Bronchial epithelial cell (primary cell): ENCODE measurements at places on chromosomes 4 and X.

DNA sequence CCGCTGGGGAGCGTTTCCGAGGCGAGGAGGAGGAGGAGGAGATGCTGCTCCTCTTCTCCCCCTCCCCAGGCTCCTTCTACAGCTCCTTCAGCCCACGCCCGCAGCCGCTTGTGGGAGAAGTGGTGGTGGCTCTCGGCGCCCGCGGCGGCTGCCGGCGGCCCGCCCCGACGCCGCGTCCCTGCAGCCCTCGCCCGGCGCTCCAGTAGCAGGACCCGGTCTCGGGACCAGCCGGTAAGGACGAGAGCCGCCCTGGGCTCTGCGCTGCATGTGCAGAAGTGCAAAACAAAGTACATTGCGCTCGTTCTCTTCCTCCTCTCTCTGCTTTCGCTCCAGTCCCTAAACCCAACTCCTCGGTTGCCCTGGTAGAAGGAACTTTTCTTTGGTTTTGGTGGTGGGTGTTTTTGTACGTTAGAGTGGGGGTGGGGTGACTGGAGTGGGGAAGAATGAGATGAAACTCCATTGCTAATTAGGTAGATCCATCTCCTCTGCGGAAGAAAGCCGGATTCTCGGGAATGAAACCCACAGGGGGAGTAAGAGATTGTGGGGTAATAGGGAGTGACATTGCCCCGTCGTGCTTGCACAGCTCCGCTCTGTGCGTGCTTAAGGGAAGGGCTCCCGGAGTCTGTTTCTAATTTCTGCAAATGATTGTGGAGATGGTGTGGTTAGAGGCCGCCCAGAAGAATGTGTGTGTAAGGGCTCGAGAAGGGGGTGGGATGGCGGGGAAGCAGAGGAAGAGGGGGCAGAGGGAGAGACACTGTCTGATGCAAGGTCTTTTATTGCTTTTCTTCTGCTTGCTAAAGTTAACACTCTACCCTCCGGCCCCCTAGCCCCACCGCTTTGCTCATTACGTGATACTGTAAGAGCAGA, 677 bp downstream of the PTPN13 start:
- DNase-seq: peak; percentile 56

- DNase-seq: peak; percentile 82
Measured at GRCh38 chrX:110409925-110410324, 51.3 kb downstream of the RTL9 start.

DNA sequence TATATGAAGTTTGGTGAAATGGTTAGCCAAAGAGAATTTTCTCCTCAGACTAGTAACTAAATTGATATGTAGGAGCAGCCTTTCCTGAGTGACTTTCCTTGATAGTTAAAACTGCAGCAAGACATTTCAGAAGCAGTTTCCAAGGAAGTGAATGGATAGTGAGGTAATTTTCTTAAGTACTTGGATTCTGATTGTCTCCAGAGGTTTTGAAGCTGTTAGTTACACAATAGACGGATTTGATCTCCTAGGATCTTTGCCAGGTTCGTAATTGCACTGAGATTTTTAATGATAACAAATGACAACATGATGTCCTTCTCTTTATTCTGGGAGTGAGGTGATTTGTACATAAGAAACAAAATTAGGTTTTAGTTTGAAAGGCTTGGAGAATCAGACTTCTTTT, 29.2 kb downstream of the PRRG1 start:
- no peak for DNase-seq

- no peak for DNase-seq
Measured at GRCh38 chrX:134101636-134102035, 116.2 kb upstream of the GPC3 start.

- DNase-seq: no peak
Measured at GRCh38 chr4:108155373-108155772, 13.4 kb downstream of the LEF1 start.

GRCh38 chrX:86806786-86807185, 658.5 kb downstream of the DACH2 start:
- DNase-seq: peak; percentile 4

GRCh38 chr4:153439831-153440230, 26.3 kb upstream of the TMEM131L start:
- DNase-seq: no peak

DNA sequence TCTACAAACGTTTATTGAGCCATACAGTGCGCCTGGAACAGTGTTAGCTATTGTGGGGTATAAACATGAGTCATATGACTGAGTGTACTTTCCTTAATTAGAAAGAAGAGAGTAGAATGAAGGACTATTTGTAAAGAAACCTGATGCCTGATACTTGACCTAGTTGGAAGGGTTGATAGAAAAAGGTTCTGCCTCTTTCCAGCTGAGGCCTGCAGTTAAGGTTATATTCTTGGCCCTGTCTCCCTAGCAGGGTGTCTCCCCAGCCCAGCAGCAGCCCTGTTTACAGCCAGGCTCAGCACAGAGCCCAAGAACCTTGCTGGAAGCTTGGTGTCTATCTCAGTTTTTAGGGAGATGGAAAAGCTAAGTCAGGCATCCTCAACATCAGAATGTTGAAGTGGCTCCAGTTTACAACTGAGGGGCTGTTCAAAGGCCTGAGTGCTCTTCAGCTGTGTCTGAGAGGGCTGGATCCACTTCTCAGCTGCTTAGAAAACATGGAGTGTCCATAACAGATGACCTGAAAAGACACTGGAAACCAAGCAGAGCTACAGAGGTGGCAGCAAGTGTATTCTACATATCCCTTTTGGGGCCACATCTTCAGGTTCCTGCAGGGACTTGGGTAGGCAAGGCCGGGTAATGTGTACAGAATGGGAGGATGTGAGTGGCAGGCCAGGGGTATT, 21.6 kb downstream of the NYX start:
- peak; percentile 40 for DNase-seq

DNA sequence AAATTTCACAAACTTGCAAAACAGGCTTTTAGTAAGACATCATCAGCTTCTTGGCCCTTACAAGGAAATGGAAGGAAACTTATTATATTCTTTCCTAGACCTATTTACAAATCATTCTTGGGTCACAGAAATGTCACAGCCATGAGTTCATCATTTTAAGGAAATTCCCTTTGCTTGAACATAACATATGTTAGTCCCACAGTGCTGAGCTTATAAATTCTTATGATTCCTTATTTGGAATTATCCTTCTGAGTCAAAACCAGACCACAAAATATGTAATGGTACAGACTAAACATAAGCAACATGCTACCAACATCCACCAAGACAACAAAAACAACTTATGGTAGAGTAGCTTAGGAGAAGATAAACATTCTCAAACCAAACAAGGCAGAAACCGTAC, 236.9 kb upstream of the CTSO start:
- DNase-seq: peak; percentile 70
